ENCODE measurements at places on chromosomes 3 and 15.

- DNase-seq, result no peak
Observed at GRCh38 chr3:144106970-144107369, 135.3 kb downstream of the DIPK2A start.

GRCh38 chr3:61997101-61997500, 376.2 kb downstream of the FEZF2 start:
- DNase-seq, result no peak

DNA sequence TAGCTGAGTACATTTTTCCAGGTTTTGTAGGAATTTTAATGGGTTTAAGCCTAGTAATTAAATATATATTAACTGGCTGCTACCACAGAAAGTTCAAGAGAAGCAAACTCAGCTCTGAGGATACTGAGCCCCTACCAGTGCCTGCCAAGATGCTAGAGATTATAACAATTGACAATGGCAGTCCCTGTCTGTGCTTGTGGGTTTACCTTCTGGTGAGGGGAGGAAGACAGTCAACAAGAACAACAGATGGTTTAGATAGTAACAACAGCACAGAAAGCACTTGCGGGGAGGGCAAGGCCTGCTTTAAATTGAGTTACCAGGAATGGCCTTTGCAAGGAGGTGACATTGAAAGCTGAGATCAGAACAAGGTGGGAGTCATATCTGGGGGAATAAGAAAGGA, 56.6 kb upstream of the ARHGEF3 start:
- no peak for DNase-seq

- DNase-seq, result no peak
Observed at GRCh38 chr15:69755551-69756310, 303.1 kb downstream of the RPLP1 start.

GRCh38 chr3:140276703-140277102, 341.7 kb downstream of the CLSTN2 start:
- no peak for DNase-seq

- DNase-seq, result no peak
Observed at GRCh38 chr15:67103432-67103831, 38.0 kb downstream of the SMAD3 start.

DNA sequence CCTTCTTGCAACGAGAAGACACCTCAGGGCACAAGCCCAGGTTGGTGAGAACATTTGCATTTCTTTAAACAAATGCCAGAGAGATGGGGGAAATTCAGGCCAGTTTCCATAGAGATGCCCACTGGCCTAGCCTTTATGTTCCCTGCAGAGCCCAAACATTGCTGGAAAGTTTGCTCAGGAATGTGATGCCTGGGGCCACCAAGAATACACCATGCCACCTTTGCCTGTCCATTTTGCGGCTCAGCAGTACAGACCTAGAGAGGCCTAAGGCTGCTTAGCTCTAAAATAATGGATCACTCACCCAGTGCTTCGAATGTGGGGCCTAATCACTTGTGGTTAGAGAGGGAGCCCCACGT, 210.0 kb downstream of the RPLP1 start:
- DNase-seq, result no peak

DNA sequence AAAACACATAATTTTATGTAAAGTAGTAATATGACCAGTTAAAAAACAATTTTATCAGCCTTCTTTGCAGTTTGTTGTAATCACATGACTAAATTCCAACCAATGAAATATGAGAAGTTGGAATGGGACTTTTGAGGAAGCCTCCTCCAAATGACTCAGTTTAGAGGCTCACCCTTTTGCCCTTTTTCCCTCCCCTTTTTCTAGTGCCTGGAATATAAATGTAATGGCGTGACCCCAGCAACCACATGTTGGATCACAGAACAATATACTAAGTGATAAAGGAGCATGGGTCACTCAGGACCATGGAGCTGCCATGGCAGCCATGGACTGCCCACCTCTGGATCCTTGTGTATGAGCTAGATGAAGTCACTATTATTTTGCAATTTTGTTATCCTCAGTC, 48.8 kb upstream of the HEG1 start:
- no peak for DNase-seq

DNA sequence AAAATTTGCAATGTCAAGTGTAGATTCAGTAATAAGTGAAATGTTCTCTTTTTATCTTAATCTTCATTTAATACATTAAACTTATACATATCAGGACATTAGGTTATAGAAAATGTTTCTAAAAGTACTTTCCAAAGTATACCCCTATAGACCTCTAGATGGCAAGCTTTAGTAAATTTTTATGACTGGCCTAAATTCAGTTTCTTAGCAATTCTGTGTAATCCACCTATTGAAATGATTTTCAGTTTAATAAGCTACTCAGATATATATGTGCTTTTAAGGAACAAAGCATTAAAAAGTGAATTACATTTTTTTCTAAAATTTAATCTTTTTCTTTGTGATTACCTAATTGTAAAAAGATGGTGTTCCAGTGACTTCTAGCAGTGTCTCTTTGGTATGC, 342.2 kb downstream of the GBE1 start:
- no peak for DNase-seq

- DNase-seq, result no peak
Observed at GRCh38 chr3:14622368-14622767, 29.2 kb upstream of the CCDC174 start.

GRCh38 chr15:42695527-42696071, 41.3 kb downstream of the CDAN1 start:
- DNase-seq, result no peak

- DNase-seq, result no peak
Observed at GRCh38 chr15:63506537-63507035, 2.2 kb downstream of the USP3 start.

- no peak for DNase-seq
Observed at GRCh38 chr3:30539772-30540171, 66.6 kb upstream of the TGFBR2 start.

DNA sequence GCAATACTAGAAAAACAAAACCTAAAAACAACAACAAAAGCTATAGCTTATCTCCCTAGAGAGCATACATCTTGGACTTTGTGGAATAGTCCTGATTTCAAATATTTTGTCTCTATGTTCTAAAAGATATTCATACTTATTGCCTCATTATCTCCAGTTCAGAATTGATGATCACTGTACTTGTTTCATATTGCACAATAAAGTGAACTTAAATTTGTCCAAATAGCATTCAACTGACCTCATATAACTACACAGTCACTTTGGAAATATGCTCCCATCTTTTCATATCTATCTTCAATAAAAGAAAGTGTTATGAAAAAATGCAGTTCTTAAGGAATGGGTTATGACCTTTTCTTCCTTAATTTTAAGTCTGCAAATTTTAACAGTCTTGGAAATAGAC, 228.6 kb upstream of the CMC1 start:
- no peak for DNase-seq

DNA sequence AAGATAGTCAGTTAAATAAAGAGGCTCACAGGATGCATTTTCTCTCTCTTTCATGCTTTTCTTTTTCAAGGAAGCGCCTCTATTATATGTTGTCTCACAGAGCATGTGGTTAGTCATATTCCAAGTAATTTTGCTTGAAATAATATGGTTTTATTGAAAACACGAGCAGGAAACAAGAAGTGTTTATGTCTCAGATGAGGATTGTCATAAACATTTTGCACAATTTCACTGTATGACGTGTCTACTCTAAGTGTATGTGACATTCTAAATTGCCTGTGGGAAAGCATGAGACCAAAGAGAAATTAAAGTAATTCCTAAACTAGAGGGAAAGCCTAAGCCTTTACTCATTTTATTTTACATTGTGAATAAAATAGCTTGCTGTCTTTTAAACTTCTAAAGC, 818.6 kb downstream of the EPHA3 start:
- no peak for DNase-seq

GRCh38 chr3:23865595-23866396, 51.0 kb downstream of the NKIRAS1 start:
- no peak for DNase-seq

GRCh38 chr3:101729586-101729985, 5.2 kb downstream of the CEP97 start:
- no peak for DNase-seq

GRCh38 chr15:66429546-66429945, 42.8 kb downstream of the MAP2K1 start:
- DNase-seq, result no peak

GRCh38 chr3:108662142-108662738, 72.7 kb downstream of the DZIP3 start:
- DNase-seq, result peak; percentile 54

- no peak for DNase-seq
Observed at GRCh38 chr3:164572436-164572835, 505.9 kb downstream of the SI start.

GRCh38 chr3:152853196-152853595, 18.3 kb downstream of the P2RY1 start:
- DNase-seq, result no peak

DNA sequence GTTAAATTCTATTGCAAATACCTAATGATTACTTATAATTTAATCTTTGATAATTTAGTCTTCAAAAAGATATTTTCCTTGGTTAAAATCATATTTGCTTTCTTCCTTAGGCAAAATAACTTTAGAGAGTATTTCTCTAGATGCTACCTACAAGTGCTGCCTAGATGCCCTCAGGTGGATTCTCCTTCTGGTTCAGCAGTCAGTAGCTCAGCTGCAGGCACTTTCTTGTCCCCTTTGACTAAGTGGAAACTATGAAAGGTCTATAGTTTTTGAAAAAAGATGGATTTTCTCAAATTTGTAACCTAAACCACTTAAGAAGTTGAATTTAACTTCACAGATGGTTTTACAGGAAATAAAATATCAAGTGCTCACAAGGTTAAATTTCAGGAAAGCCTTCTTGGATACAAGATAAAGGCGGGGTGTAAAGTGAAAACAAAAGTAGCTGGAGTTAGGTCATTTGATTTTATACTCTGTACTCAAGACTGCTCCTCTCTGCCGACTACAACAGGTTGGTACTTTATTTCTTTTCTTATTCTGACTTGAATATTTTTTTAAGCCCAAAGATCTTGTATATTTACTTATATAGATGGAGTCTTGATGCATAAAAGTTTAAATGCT, at the start of gene ACKR4:
Gene ACKR4, plus strand, starts transcription at position 455 of the 618 bp plus-strand sequence. CDS start 3,128 bp downstream, outside the sequence.
- no peak for DNase-seq

GRCh38 chr3:194009892-194010533, 125.9 kb upstream of the HES1 start:
- DNase-seq, result no peak

DNA sequence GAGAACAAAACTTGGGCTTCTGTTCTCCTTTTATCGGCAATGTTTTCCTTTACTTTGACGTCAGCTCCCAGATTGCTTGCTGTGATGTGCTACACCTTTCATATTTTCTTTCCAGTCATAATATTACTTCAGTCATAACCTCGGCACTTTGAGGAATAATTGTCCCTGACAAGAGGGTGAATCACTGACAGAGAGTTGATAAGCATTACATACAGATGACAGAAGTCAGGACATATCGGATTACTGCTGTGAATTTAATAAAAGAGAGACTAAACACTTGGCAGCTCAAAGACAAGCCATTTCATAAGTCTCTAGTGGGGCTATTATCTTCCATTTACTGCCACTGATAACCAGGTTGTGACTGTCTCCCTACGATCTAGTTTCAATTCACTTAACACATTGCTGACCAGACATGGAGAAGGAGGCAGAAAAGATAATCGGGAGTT, 362.1 kb upstream of the ARRDC4 start:
- DNase-seq, result no peak

GRCh38 chr15:74628949-74629348, 13.3 kb downstream of the CLK3 start:
- DNase-seq, result no peak

GRCh38 chr3:124044956-124045355, 53.0 kb upstream of the ROPN1 start:
- no peak for DNase-seq

DNA sequence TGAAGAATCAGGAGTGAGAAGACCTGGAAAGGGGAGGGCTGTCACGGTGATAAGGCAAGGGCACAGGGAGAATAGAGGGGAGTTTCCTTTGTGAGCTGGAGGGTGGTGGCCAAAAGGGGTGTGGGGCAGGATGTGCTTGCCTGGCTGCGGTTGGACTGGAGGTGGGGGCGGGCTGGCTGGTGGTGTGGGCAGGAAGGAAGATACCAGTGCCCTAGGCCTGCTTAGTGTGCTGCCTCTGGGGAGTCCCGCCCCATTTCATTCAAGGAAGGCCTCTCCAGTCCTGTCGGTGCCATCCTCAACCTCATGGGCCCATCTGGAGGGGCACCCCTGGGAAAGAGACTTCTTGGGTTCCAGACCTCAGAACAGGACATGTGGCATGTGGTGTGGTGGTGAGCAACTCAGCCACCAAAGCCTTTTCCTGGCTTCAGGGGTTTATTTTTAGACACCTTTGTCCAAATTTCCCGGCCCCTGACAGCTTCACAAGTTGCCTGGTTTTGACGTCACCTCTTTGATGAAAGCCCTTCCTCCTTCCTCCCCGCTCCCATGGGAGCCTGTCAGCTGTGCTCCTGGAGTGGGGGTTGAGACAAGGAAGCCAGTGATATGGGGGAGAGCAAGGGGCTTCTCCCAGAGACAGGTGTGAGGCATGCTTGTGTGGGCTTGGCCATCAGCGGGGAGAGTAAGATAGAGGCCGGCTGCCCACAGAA, 15.6 kb downstream of the TEX264 start:
- DNase-seq, result no peak

GRCh38 chr3:168249205-168249549, 153.5 kb upstream of the GOLIM4 start:
- no peak for DNase-seq

DNA sequence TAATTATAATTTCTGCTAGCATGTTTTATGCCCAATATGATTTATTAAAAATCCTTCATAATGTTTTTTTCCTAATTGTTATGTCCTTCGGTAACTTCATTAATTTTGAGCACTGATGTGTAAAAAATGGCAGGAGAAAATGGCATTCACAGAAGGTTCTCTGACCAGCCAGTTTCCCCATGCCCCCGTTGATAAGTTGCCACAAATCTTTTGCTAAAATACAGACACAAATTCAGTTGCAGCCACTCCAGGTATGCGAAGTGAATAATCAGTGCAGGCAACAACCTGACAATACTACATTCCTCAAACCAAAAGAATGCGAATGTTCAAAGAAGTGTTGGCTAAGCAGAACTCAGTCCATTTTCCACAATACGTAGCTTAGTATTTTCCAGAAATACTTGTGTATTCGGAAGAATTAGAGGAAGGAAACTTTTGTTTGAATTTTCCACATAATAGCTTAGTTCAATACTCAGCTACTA, 32.7 kb downstream of the CHL1 start:
- no peak for DNase-seq

DNA sequence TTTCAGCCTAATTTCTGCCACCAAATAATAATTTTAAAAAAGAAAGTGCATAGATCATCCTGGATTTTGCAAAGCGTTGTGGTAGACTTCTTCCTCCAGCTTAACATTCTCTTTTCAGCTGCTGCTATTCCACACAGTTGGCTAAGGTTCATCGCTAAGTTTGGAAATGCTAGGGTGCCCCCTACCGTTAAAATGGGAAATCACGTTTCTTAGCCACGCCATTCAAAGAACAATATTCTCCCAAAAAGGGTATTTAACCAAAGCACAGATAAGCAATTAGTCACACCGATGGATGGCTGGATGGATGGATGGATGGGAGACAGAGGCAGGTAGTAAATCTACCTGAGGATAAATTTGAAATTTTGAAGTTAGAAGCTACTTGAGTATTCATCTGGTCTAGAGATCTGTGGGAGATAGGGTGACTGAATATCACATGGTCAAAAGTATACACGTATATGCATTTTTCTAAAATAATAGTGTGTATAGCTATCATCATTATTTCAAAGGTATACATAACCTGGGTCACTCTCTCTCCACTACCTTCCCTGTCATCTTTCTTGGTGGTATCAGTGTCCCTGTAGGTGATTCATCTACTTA, 67.2 kb downstream of the EFHB start:
- no peak for DNase-seq

- no peak for DNase-seq
Observed at GRCh38 chr3:9019259-9019961, 56.1 kb upstream of the RAD18 start.

- no peak for DNase-seq
Observed at GRCh38 chr3:143155756-143156155, 36.2 kb downstream of the CHST2 start.

- no peak for DNase-seq
Observed at GRCh38 chr15:81859737-81860516, 185.9 kb downstream of the MEX3B start.

Data from SIG-M5 (cell line).